ENCODE measurements at places on chromosomes 5 and 9.

- DNase-seq, result no peak
Measured at GRCh38 chr9:8680658-8681057, 881.1 kb upstream of the DMAC1 start.

- peak; percentile 57 for DNase-seq
Measured at GRCh38 chr9:121249563-121249962, 18.4 kb upstream of the GSN start.

GRCh38 chr9:83511051-83511450 lies 27.1 kb downstream of the FRMD3 start:
- peak; percentile 0 for DNase-seq

DNA sequence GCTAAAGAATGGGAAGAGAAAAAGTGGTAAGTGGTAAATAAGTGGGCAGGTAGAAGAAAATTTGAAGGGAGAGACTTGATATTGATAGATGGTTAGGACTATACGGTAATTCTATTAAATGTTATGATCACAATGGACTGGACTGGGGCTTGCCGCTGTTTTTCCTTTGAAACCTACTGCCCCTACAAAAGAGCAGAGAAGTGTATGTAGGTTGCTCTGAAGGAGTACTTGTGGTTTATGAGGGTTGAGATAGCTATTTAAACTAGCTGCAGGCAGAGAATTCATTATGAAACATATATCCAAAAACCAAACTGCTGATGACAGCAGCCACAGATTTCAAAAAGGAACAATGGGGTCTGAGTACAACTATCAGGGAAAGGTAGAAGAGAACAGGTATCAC lies 16.8 kb upstream of the HK3 start:
- DNase-seq, result no peak

DNA sequence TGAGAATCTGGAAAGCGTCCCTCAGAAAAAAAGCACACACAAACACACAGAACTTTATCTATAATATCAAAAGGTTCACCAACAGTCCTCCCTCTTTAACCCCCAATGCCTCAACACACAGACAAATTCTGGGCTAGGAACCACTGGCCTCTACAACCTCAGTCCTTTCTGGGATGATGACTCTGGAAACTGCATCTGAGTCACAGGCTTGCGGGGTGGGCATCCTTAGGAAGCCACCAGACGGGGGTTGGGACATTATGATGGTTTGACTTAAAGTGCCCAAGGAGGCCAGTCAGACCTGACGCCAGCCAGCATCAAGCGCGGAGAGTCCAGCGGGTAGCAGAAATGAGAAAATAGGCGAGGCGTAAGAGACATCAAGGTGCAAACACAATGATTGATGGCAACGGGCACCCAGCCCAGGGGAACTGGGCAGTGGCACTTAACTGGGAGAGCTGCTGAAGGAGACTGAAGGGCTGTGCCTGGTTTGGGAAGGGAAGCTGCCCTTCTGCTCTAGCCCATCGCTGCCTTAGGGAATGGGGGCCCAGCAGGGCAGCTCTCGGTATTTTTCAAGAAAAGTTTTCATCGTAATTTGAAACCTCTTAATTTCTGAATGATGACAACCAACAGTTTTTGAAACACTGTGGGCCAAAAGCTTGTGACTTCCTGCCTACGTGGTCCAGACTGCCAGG lies 20.7 kb downstream of the SPRY4 start:
- DNase-seq, result no peak

DNA sequence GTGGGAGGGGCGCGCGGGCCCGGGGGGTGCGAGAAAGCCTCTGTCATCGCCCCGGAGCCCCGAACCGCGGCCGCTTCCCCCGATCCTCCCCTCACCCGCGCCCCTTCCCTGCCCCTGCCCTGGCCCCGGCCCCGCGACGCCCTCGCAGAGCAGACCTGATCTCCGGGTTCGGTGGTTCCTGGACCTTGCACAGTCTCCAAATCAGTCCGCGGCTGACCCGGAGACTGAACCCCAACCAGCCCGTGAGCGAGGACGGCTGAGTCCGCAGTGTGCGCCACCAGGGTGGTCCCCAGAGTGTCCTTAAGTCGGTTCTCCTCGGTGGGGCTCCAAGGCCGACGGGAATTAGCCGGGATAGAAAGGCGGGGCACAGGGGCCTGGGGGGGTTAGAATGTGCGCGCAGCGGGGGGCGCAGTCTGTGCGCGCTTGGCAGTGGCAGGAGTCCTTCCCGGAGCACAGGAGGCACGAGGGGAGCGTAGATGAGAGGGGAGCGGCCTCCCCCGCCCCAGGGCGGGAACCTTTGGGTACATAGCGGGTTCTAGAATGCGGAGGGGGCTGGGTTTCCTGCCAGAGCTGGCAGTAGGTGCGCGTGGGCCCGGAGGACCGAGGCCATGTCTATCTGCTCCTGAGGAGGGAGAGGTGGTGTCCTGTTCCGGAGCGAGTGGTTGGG lies 779 bp downstream of the PKN3 start:
- peak; percentile 69 for DNase-seq

- DNase-seq, result peak; percentile 35
Measured at GRCh38 chr5:142972064-142972570, 201.9 kb downstream of the ARHGAP26 start.

GRCh38 chr5:114265432-114266060 lies 96.3 kb upstream of the KCNN2 start:
- no peak for DNase-seq

GRCh38 chr9:1775230-1775629 lies 239.9 kb upstream of the SMARCA2 start:
- no peak for DNase-seq

GRCh38 chr5:145347026-145347616 lies 488.0 kb downstream of the PRELID2 start:
- DNase-seq, result peak; percentile 50

Data from KBM-7 (cell line).